Stimulated activated CD4-positive, alpha-beta T cell treated with anti-CD3 and anti-CD28 coated beads, Interleukin-1b, Interleukin-23, amount 100 ng/mL, for 24 hours (primary cell): ENCODE measurements at places on chromosomes 4 and X.

DNA sequence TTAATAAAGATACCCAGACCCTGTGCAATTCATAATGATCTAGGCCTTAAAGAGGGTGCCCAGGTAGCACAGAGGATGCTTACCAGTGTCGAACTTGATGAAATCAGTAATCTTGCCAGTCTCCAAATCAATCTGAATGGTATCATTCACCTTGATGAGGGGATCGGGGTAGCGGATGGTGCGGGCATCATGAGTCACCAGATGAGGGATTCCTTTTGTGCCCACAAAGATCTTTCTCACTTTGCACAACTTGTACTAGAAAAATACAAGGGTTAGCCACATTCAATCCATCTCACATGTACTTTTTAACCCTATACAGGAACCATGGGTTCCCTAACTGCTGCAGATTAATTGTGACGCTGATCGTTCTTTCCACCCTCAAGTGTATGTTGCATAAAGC lies 3.3 kb downstream of the RPS4X start:
- DNase-seq = no peak

GRCh38 chrX:134634691-134635090 lies 23.6 kb downstream of the PLAC1 start:
- DNase-seq = no peak

DNA sequence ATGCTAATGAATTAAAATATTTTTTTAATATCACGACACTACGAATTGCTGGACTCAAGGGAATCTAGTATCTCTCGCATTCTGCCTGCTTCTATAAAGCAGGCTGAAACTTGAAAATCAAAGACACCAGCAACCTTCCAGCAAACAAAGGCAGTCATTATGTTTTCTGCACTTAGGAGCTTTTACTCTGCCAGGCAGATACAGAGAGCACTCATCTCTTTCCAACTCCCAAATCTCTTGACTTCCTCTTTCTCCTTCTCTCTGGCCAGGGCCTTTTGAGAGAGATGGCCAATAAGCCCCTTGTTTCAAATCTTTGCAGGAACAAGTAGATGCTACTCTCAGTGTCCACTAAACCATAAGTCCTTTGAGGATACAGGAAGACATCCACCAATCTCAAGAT lies 95.2 kb upstream of the KLF3 start:
- DNase-seq = no peak

- DNase-seq = no peak
Measured at GRCh38 chr4:8029689-8030088, 90.0 kb upstream of the AFAP1 start.

DNA sequence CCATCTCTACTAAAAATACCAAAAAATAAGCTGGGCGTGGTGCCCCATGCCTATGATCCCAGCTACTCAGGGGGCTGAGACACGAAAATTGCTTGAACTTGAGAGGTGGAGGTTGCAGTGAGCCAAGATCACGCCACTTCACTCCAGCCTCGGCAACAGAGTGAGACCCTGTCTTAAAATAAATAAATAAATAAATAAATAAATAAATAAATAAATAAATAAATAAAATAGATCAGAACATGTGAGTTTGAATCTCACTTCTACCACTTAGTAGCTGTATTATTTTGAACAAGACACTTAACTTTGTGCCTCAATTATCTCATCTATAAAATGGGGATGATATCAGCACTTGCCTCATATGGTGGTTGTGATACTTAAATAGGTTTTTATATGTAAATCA lies 90.2 kb downstream of the C4orf51 start:
- DNase-seq = no peak

DNA sequence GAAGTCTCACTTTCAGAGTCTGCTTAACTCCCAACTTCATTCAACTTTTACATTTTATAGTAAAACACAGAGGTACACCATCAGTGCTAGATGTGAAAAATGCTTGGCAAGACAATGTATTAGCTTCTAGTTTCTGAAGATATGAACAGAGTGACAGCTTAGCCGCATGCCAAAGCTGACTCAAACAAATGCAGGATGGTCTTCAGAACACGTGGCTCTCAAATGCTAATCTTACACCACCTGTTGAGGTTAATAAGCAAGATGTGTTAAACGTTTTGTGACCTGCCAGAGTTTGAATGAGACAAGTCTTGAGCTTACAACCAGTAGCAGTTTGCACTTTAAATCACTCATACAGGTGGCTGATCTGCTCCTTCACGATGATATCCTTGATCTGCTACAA lies 18.9 kb upstream of the GPM6B start:
- no peak for DNase-seq

GRCh38 chr4:74431113-74431826 lies 13.7 kb upstream of the AREG start:
- DNase-seq = no peak

DNA sequence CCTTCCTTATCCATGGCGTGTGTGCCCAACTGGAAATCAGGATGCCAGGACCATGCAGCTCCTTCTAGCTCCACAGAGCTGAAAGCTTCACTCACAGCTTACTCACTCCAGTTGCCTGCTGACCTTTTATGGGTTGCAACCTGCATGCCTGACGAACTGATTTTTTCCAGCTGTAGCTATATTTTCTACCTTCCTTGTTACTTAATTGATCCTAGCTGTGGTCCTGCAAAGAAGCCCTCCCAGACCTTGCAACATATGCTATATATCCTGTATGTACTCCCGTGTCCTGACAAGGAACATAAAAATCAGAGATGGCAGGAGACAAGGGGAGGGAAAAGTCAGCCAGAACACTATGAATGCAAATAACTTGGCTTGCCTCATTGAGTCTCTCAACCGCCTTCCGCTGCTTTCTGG lies 135.3 kb upstream of the LDB2 start:
- no peak for DNase-seq

DNA sequence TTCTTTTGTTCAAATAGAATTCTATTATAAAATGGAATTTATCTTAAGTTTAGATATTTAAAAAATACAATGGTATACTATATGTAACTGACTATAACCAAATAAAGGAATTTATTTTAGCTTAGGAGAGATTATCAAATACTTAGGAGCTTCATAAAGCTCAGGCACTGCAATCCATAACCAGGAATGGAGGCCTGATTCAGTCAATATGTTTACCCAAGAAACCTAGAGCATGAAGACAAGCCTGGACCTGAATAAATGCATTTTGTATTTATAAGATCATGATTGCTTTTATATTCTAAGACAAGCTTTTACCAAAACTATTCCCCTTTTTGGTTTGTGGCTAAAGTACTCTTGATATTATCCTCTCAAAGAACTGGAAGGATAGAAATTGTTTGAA lies 742.6 kb downstream of the FAT4 start:
- DNase-seq = no peak

DNA sequence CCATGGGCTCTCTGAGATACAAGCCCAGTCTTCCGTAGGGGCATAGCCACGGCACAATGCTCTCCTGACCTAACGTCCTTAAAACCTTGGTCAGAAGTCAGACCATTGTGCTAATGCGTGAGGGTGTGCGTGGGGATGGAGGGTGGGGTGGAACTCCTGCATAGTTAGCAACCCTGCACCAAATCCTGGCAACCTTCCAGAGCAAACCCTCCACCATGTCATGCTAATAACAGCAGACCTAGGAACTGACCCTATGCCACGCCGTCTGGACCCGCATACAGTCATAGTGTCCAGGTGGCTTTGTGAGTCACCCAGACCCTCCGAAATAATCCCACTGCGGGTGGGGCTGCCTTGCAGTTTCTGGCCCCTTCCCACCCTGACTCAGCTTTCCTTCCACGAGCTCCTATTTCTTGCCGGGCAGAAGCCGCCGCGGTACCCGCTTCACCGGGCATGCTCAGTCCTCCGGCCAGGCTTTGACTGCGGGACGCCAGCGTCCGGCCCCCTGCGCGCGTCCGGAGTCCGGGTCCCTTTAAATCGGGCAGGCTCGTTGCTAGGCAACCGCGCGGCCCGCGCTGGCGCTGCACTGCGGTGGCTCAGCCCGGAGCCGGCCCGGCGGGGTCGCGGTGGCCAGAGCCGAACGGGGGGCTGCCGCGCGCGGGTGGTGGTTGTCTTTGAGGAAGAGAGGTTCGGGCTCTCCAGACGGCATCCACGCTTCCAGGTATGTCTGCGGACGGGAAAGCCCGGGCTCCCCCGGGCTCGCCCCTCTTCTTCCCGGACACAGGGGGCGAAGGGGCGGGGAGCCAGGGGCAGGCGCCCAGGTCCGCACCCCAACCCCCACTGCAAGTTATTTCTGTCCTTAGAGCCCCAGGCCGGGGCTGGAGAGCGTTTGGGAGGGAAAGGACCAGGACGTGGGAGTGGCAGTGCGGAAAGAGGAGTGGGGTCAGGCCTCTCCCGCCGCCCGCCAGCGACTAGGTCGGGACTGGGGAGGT lies at the start of gene CCDC160:
Gene CCDC160, plus strand, starts transcription at position 557 of the 989 bp plus-strand sequence. CDS start 7,619 bp downstream, outside the sequence.
- no peak for DNase-seq

- DNase-seq = no peak
Measured at GRCh38 chr4:183808097-183808456, 97.0 kb upstream of the STOX2 start.

- DNase-seq = no peak
Measured at GRCh38 chrX:53486285-53486684, 52.1 kb upstream of the HSD17B10 start.

- no peak for DNase-seq
Measured at GRCh38 chrX:23779025-23779424, 3.9 kb upstream of the SAT1 start.

GRCh38 chr4:10535912-10536311 lies 78.7 kb upstream of the ZNF518B start:
- no peak for DNase-seq

DNA sequence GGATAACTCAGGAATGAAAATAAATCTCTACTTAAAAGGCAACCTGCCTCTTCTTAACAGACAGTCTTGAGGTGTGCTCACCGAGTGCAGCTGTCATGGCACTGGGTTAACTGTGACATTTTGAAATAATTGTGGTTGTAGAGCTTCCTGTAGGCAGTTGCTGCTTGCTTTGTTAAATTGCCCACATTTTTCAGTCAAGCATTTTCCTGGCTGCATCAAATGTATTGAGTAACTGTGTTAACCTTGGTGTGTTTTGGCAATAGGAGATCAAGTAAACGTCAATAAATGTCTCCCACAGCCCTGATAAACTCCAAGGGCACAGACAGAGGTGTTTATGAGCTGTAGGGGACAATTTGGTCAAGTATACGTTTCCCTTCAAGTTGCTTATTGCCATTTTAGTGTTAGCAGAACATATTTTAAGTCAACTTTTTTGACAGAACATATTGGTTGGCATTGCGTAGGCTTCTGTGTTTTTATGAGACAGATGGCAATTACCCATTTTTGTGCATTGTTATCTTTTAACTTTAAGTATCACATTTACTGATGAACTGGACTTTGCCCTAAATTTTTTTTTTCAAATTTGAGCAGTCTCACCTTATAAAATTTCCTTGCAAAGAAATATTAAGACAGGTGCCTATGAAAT lies 527.4 kb downstream of the C4orf33 start:
- DNase-seq = no peak

DNA sequence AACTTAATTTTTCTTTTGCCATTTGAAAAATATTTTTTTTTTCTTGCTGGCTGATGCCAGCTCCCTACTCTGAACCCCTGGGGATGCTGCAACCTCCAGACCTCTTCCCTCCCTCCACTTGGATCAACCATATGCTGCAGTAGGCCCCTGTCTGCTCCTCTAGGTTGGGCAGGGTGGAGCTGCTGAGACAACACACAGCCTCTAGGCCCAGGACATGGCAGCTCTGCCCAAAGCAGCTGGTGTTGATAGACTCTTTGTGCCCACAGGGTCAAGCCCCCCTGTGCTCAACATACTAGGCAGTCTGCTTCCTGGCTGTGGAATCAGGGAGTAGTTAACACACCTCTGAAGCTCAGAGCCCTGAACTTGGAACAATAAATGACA lies 19.9 kb upstream of the CLNK start:
- no peak for DNase-seq

DNA sequence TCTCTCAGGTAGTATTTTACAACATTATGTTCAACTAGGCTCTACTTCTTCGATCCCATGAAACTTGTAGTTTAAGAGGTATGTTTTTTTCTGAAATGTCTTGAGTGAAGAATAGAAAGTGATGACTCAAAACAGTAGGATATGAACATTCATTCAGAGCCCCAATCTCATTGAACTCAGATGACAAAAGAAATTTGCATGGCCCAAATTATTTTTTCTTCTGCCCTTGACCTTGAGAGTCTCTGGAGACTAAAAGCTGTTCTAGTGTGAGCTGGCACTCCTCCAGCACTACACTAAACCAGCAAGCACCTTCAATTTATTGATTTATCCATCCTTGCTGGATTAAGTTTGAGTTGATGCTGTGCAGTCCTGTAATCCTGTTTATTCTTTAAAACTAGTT lies 4.0 kb downstream of the DCLK2 start:
- DNase-seq = no peak

GRCh38 chr4:54727346-54727745 lies 69.6 kb downstream of the KIT start:
- no peak for DNase-seq

GRCh38 chr4:96406742-96407141 lies 566.8 kb downstream of the PDHA2 start:
- no peak for DNase-seq

- DNase-seq = no peak
Measured at GRCh38 chr4:169330811-169331210, 60.1 kb upstream of the SH3RF1 start.

DNA sequence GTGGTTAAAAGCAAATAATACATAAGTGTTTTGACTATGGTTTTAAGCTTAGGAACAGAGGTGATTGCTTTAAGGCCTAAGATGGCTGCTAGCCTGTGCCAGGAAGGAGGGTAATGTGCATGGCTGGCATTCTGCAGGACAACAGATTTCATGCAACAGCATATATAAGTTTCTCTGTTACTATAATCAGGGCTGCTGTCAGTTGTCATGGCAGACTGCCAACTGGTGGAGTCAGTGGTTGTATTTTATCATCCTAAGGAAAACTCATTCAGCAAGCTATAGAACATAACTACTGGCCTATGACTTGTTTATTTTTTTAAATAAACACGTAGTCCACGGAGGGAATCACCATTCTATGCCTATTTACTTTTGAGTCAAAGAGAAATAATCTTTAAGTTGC lies 77.7 kb upstream of the DCAF8L1 start:
- DNase-seq = no peak

DNA sequence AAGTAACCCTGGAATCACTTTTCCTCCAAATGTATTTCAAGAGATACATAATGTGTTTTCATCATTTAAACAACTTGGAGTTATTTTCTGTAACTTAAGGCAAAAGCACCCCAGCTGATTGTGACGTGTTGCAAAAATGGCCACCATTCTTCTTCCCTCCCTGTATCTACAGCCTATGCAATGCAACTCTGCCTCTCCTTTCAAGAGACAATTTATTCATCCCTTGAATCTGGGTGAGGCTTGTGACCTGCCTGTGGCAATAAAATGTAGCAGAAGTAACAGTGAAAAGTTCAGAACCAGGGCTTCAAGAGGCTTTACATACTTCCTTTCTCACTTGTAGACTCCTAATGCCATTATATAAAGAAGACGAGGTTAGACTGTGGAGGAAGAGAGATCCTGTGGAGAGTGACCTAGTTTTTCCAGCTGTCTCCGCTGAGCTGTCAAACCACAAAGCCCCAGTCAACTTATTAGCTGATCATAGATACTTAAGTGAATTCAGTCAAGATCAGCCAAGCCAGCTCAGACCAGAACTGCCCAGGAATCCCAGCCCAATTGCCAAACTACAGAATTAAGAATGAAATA lies 81.0 kb upstream of the KLF3 start:
- no peak for DNase-seq
